ENCODE measurements at places on chromosomes 2 and 18.

GRCh38 chr2:16678964-16679363 lies 13.3 kb upstream of the CYRIA start:
- no peak for DNase-seq

DNA sequence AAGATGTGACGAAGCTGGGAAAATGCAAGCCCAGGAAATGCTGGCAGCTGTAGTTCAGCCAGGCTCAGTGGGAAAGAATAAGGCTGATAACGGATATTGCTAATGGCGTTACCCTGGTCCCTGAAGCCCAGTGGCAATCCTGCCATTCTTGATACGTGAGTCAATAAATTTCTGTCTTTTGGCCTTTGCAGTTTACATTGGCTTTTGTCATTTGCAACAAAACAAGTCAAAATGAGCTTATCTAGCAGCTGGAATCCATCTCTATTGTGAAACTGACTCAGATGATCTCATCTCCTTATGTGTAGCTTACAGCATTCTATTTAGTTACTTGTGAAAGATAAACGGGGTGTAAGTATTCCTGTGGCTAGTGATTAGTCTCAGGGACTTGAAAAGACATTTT lies 43.8 kb downstream of the ARL6IP6 start:
- peak; percentile 68 for DNase-seq

DNA sequence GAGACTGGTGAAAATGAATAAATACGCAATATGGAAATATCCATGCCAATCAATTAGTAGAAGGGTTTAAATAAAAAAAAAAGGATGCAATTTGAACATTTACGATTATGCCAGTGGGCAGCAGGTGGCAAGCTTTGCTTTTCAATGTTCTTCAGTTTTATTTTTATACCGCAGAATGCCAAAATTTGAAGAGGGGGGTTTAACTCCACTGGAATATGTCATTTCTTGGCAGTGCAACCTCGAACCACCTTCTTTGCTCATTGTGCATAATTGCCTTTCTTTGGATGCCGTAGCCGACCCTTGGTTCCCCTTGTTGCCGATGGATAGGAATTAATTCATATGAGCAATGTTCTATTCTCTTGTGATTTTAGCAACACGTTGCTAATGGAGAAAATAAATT lies 88.0 kb downstream of the LTBP1 start:
- peak; percentile 73 for DNase-seq

DNA sequence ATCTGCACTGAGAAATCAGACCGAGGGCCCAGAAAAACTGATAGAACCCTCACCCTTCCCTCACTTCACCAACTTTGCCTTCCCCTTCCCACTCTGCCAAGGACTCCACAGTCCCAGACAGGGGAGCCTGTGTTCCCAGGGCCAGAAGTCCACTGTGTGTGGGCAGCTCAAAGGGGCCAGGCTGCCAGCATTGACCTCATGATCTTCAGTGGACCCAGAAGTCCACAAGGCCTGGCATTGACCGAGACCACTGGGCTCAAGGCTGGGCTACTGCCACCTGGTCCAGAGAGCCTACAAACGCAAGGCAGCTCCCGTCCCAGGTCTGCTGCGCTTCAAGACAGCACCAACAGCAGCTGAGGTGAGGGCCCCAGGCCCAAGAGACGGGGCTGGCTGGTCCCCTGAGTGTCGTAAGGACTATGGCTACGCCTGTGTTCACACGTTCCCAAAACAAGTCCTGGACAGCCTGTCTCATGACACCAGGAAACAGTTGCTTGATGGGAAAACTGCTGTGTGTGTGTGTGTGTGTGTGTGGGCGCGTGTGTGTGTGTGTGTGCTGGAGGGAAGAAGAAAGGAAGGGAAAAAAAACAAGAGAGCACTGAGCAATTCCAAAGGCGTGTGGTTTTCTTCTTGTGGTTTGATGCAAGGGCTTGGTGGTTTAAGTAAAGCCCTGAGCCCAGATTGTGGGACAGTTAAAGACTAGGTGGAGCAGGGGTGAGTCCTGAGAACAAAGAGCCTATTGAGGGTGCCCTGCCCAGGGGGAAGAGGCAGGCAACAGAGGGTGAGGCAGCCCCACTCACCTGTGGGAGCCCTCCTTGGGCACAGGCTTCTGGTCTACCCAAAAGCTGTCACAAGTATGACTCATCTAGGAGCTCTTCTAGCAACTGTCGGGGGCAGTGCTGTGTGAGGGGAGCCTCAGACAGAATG lies 46.6 kb upstream of the ZBTB7C start:
- peak; percentile 94 for DNase-seq

GRCh38 chr2:68403199-68403644 lies 38.1 kb downstream of the PLEK start:
- DNase-seq = no peak

GRCh38 chr2:206428783-206429182 lies 14.5 kb upstream of the ADAM23 start:
- no peak for DNase-seq

DNA sequence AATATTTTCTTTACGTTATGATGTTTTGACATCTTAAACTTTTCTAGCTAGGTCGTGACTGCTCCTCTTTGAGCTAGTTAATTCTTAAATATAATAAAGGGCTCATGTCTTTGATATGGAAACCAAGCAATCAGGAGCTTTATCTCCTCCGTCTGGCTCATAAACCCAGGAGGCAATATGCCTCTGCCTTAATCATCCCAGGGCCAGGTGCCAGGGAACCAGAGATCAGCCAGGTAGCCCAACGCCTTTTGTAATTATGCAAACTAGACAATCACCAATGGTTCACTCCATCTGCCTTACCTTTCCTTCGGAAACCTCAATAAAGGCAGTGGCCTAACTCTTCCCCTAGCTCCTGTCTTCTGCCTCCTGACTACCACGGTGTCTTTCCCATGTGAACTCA lies 213.7 kb downstream of the KCNJ3 start:
- no peak for DNase-seq

DNA sequence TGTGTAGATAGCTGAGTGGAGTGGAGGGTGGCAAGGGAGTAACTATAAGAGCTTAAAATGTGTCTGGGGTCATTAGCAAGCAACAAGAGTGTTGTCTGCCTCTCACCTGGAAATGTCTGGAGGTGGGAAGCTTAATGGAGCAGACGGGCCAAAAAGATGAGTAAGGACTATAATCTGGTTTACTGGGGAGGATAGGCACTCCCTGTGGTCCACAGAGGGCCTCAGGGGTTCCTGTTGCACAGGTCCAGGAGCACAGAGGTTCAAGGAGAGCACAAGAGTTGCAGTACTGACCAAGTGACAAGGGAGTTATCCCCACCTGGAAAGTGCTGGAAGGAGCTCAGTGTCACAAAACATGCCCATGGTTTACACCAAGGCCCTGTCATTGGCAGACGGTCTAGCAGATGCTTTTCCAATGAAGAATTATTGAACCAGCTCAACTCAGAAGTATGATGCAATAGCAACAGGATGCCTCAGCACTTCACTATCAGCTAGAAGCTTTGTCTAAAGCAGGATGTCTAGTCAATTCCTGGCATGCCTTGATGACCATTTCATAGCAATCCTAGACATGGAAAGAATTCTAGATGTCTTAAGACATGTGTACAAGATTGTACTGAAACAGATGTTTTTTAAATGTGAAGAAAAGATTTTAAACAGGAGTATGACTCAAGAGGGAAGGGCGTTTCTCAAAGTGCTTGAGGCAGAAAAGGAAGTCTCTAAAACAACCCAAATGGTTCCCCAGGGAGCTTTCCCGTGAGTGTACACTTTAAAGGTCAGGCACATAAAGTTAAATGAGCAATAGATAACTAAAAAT lies 62.9 kb upstream of the SERPINE2 start:
- peak; percentile 99 for DNase-seq

DNA sequence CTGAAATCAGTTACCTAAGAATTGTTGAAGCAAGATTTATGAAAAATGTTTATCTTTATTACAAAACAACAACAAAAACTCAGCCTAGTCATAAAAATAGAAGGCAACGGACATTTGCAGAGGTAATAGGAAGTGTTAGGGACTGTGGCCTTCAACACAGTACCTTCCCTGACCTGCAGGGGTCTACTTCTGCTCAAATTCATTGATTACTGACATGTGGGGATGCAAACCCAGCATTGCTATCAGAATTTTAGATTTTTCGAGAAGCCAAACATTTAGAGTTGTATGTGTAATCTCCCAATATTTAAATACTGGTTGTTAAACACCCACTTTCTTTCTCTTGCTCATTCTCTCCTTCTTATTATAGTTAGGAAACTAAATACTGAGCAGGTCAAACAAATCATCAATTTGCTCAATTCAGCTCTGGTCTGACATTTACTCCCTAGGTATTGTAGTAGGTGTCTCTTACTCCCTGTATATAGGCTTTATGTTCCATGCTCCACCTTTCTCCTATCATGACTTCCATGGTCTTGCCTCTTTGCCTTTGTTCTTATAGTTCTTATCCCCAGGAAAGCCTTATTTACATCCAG lies 198.5 kb downstream of the UBE2E3 start:
- DNase-seq = no peak

DNA sequence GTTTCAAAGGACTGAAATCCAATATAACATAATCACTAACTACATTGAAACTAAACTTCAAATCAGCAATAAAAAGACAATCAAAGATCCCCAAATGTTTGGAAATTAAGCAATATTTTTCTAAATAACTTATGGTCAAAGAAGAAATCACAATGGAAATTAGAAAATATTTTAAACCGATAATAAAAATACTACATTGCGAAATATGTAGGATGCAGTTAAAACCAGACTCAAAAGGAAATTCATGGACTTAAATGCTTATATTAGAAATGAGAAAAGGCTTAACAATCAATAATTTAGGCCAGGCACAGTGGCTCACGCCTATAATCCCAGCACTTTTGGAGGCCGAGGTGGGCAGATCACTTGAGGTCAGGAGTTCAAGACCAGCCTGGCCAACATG lies 79.0 kb upstream of the HAAO start:
- no peak for DNase-seq

DNA sequence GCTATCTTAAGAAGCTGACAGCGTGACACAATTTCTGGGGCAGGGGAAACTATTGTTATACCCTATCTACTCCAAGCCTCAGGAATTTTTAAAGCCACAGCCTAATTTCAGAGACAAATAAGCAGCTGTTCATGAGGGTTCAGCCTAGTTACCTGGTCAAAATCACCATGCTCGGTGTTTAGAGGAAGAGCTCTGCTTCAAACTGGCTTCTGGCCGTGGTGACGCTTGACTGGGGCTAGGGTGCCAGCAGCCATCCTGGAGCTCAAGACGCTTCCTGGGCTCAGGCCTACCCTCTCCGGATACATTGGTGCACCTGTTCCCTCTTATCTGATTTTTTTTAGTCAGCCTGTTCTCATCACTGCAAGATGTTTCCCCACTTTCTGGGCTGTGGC lies 41.7 kb downstream of the FRZB start:
- DNase-seq = no peak

GRCh38 chr2:134103196-134103595 lies 150.7 kb upstream of the MGAT5 start:
- DNase-seq = no peak

DNA sequence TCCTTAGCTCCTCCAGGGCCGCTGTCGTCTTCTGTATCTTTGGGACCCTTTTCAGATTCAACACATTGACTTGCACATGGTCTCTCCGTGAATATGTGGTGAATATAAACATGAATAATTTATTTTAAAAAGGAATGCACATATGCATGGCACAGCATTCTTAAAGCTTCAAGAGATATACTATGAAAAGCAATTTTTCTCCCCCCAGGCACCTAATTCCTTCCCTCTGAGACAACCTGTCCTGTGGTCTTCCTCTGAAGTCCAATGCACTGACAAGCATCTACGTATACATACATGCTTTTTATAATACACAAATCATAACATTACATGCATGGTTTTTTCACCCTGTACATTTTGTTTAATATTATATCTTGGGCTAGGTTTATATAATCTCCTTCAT lies 285.1 kb downstream of the MYT1L start:
- DNase-seq = no peak

GRCh38 chr2:6880200-6880733 lies 2.7 kb downstream of the RSAD2 start:
- no peak for DNase-seq

All from fibroblast of skin of scalp (primary cell).